ENCODE measurements at places on chromosomes 13 and 19. TPM values are rescaled to one million over a fixed set of nuclear protein-coding genes. Genes with fewer than 3 reads are reported as not detected.
A peak's percentile ranks its signal among the peaks of the same experiment; 100 is the strongest.

Gene CEACAM7
- not detected for total RNA-seq

Gene NALCN
- not detected for total RNA-seq

DNA sequence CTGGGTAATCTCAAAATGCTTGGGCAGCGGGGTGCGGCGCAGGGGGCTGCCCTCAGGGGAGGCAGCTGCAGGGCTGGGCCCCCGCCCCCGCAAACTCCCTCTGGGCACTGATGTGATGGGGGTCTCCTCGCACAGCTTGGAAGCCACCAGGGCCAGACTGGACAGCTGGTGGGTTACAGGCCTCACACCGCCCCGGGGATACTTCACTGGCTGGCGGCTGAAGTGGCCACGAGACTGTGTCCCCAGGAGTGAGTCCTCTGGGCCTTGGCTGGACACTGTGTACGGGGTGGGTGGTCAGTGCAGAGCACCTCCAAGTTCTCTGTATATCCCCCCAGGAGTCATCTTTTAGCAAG lies 2.0 kb upstream of the LPAR2 start:
- peak; percentile 16 for DNase-seq

DNA sequence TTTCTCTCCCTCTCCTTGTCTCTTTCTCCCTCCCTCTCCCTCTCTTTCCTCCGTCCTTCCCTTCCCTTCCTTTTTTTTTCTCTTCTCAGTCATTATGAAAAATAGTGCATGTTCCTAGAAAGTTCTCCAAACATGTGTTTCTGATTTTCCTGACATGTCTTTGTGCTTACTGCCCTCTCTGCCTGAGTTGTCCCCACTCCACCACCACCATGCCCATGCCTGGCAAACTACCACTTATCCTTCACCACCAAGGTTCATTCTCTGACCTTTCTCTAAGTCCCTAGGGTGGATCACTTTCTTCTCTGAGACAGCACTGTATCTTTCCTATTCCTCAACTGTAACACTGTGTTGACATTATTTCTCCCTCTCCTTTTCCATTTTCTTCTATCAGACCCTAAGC lies 98.2 kb downstream of the LACC1 start:
- DNase-seq = no peak

All from CD4-positive, alpha-beta memory T cell (primary cell).